ENCODE measurements at places on chromosomes 12 and 14. TPM values are rescaled to one million over a fixed set of nuclear protein-coding genes. Genes with fewer than 3 reads are reported as not detected.

GRCh38 chr14:90255871-90256270 lies 482 bp upstream of the PSMC1 start:
- DNase-seq = no peak

The IGFBP6 gene
- 13.0 TPM for total RNA-seq

DNA sequence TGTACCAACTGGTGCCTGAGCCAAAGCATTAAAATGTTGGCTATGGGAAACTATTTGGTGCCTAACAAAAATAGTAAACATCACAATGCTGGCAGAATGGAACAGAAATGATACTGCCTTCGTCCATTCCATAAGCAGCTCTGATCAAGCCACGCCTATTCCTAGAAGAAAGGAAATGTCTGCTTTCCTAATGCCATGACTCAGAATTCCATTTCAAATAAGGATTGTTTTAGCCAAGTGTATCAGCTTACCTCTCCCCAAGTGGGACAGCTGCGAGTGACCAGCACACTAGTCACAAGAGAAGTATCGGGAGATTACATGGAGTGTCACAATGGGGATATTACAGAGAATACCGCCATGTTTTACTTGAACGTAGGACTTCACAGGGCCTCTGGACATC lies 38.7 kb downstream of the GLT8D2 start:
- peak; percentile 80 for DNase-seq

DNA sequence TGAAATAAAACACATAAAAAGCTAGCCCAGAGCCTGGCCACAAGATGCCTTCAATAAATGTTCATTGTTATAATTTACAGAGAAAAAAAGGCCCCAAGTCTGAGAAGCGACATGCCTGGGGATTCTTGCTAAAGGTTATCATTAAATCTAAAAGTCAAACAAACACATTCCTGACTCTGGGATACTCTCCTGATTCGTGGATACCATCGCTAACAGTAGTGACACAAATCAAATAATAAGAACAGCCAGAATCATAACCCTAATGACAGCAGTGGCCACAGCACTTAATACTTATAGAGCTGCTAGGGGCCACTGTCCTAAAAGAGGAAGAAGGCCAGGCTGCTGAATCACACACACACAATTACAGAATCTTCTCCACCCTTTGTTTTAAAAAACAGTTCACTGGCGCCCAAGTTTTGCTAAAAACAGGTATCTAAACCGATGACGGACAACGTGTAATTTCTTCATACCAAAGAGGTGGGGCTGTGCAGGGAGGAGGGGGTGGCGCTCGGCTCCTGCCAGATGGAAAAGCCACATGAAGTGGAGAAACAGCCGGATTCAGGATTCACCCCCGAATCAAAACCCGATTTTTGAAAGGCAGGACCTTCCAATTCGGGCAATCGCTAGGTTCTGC lies 1.2 kb downstream of the CLIP1 start:
- DNase-seq = no peak

GRCh38 chr14:64721391-64721791 lies 17.2 kb downstream of the PLEKHG3 start:
- peak; percentile 72 for DNase-seq

GRCh38 chr12:12997156-12997555 lies 2.9 kb downstream of the HEBP1 start:
- DNase-seq = no peak

DNA sequence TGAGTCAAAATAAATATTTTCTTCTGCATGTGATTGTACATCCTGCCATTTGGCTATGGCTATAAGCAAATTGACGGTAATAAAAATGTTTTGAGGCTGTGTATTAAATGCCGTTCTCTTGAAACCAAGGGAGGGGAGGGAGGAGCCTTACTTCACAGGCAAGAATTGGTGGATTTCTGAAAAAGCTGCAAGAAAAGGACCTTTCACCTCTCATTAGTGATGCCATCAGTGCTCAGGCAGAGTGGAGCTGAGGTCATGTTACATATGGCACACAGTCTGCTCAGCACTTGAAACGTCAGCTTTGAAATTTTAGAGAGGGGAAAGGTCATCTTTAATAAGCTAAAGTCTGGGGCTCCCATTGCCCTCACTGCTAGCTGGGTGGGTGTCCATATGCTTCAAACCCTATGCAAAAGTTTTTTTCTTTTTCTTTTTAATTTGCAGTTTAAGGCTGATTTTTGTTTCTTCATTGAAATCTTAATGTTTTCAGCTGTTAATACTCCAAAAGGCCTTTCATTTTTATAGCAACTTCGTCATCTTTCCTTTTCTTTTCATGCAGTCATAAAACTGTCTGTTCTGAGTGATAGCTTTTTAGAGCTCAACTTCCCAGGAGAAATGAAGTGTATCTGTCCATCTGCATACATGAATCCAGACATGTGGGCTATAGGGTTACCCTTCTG lies 9.8 kb upstream of the SIX1 start:
- peak; percentile 41 for DNase-seq

The WDR89 gene
- 14.1 TPM for total RNA-seq

GRCh38 chr14:76990084-76990483 lies 38.4 kb downstream of the IRF2BPL start:
- DNase-seq = no peak

DNA sequence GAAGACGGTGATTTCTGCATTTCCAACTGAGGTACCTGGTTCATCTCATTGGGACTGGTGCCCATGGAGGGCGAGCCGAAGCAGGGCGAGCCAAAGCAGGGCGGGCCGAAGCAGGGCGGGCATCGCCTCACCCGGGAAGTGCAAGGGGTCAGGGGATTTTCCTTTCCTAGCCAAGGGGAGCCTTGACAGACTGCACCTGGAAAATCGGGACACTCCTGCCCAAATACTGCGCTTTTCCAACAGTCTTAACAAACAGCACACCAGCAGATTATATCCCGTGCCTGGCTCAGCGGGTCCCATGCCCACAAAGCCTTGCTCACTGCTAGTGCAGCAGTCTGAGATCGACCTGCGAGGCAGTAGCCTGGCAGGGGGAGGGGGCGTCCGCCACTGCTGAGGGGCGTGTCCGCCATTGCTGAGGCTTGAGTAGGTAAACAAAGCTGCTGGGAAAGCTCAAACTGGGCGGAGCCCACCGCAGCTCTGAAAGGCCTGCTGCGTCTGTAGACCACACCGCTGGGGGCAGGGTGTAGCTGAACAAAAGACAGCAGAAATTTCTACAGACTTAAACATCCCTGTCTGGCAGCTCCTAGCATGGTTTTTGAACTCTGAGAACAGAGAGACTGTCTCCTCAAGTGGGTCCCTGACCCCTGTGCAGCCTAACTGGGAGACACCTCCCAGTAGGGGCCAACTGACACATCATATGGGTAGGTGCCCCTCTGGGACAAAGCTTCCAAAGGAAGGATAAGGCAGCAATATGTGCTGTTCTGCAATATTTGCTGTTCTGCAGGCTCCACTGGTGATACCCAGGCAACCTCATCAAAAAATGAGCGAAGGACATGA lies 77.2 kb downstream of the BAZ1A start:
- peak; percentile 7 for DNase-seq

GRCh38 chr12:27841392-27841882 lies 61.4 kb upstream of the MANSC4 start:
- no peak for DNase-seq

Measured in SJCRH30 (cell line).